ENCODE measurements at places on chromosomes 1 and 21.

GRCh38 chr1:219472596-219472995, 140.3 kb downstream of the ZC3H11B start:
- no peak for DNase-seq

DNA sequence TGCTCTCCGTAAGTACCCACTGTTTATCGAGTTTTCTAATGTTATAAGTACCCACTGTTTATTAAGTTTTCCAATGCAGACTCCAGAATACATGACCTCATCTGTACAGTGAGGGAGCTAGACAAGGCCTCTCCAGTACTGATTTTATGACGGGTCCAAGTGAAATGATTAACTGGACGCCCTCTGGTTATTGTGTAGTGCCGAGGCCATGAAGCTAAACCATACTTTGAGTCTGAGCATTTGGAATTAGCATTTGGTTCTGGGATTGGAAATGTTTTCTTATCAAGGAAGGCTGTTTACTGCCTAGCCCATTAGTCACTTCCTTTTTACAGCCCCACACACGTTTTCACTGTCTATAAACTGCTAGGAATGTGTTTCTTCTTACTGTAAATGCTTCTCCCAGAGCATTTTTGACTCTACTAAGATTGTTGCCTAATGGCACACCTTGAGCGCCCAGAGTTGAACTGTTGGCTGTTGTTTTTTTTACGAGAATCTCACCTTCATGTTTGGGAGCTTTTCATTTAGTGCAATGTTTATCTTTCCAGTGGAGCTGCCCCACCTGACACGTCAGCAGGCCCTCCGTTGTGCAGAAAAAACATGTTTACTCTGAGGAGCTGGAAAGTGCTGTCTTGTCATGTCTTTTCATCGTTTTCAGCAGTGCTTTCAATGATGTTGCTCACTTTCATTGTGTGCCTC, 26.9 kb downstream of the SPATA46 start:
- DNase-seq, result no peak

- no peak for DNase-seq
Measured at GRCh38 chr1:41361495-41362356, 492 bp downstream of the FOXO6 start.

GRCh38 chr21:24278711-24279110, 1328.6 kb downstream of the MRPL39 start:
- DNase-seq, result no peak

- DNase-seq, result no peak
Measured at GRCh38 chr1:168553680-168554553, 10.1 kb upstream of the XCL2 start.

GRCh38 chr1:205108464-205108863, 13.3 kb downstream of the RBBP5 start:
- no peak for DNase-seq

DNA sequence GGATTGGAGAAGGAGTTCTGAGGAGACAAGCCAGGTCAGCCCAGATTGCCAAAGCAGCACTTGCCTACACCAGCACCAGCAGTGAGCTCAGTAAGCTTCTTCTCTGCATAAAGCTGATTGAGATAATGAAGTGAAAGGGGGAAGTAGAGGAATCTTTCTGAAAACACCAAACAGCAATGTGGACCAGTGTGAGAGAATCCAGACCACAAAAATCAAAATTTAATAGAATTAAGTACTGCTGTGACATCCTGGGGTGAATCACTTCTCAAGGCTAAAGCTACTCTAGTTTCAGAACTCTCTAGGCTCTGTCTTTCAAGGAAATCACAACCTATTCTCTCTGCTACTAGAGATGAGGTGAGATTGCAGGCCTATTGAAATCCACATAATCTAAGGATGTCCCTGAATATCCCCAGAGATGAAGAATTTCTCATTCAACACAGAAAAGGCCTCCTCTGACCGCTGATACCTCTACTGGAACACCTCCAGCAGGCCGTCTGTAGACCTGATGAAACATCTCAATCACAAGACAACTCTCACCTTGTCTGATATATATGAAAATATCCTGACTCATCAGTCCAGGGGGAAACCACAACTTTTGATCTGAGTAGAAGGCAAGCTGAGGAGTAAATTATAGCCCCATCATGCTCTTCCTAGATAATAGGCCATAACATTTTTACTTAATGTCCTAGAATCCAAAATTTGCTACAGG, at the start of gene FCRL4:
Gene FCRL4 (minus strand): TSS at position 127 of the 709 bp plus-strand sequence. CDS start 141 bp downstream, outside the sequence.
- no peak for DNase-seq

GRCh38 chr1:245361065-245361464, 206.3 kb downstream of the KIF26B start:
- DNase-seq, result no peak

DNA sequence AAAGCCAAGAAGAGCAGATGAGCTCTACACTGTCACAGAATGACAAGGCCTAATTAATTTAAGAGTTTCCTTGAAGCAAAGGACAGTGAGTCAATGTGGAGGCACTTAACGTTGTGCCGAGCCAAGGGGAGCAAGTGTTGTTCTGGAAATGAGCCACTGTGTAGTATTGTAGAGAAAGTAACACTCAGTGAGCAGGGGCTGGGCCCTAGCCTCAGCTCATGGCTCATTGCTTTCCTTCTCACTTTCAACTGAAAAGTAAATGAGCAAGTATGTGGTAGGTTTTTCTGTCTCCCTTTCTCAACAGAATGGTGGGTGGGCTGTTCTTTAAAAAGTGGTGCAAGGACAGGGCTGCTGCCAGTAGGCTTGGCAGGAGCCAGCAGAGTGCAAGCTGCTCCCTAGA, 11.8 kb upstream of the KIAA0040 start:
- DNase-seq, result no peak

DNA sequence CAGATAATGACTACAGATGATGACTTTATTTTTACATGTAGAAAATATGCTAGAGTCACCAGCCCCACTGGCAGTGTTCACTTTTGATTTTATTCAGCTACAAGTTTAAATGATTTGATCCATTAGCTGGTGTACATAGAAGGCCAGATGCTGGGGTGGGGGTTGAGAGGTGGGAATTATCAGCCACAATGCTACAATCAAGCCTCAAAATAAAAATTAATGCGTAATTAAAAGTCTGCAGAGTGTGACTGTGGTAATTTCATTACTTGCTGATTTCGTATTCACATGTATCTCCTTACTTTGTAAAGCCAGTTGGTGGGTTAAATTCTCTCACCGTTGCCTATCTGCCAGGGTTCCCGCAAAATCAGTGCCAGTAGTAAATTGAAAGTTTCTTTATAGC, 109.3 kb downstream of the GALNT2 start:
- no peak for DNase-seq

DNA sequence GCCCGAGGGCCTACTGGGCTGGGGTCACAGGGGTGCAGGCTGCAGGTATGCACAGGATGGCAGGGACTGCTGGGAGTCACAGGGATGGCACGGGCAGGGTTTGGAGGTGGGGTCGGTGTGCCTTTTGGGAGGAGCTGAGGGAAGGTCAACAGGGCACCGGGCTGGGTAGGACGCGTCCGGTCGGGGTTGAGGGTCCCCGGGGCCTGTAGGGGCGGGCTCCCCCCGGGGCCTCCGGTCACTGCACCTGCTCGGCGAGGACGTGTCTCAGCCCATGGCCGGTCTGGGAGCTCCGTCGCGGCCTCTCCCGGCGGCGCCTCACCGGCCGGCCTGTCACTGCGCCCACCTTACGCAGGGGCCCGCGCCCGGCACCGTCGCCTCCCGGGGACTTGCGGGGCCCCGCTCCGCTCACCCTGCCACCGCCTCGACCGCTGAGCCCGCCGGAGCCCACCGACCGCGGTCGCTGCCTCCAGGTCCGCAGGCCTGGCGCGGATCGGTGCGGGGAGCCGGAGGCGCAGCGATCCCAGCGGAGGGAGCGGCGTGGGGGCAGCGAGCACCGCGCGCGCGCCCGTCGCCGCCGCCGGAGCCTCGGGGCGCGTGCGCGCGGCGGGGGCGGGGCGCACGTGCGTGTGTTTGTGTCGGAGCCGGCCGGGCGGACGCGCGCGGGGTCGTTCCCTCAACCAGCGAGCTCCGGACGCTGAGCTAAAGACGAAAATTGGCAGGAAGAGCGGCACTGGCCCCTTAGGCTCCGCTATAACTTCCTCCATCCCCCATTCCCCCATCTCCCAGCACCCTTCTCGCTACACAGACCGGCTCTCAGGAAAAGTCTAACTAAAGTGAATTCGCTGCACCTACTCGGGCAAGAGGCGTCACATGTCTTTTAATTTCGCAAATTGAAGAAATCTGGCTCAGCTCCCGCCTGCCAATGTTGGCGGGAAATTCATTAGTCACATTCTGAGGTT, at the start of gene AMIGO1:
Gene AMIGO1 (minus strand): TSS at position 552 of the 959 bp plus-strand sequence. CDS start 815 bp downstream, outside the sequence.
- no peak for DNase-seq

DNA sequence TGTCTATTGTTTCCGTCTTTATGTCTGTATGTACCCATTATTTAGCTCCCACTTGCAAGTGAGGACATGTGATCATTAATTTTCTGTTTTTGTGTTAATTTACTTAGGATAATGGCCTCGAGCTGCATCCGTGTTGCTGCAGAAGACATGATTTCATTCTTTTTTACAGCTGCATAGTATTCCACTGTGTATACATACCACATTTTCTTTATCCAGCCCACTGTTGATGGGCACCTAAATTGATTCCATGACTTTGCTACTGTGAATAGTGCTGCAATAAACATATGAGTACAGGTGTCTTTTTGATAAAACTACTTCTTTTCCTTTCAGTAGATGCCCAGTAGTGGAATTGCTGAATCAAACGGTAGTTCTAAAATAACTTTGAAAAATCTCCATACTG, 12.7 kb upstream of the SLAMF1 start:
- no peak for DNase-seq

DNA sequence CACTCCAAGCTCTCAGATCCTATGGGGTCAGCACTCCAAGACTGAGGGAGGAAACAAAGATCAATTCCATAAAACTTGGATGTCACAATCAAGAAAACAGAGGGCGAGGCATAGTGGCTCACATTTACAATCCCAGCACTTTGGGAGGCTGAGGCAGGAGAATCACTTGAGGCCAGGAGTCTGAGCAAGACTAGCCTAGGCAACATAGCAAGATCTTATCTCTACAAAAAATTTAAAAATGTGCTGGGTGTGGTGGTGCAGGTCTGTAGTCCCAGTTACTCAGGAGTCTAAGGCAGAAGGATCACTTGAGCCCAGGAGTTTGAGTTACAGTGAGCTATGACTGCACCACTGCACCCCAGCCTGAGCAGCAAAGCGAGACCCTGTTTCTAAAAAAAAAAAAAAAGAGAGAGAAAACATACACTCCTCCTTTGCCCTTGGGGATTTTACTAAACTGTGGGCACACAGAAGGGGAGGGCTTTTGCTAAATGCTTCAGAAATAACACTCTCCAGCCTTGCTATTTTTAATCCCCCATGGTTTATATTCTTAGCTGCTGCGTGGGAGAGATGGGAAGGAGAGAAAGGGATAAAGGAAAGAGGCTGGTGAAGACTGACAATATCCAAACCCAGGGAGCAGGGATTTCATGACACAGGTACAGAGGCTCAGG, 18.1 kb downstream of the ARHGEF2 start:
- no peak for DNase-seq

DNA sequence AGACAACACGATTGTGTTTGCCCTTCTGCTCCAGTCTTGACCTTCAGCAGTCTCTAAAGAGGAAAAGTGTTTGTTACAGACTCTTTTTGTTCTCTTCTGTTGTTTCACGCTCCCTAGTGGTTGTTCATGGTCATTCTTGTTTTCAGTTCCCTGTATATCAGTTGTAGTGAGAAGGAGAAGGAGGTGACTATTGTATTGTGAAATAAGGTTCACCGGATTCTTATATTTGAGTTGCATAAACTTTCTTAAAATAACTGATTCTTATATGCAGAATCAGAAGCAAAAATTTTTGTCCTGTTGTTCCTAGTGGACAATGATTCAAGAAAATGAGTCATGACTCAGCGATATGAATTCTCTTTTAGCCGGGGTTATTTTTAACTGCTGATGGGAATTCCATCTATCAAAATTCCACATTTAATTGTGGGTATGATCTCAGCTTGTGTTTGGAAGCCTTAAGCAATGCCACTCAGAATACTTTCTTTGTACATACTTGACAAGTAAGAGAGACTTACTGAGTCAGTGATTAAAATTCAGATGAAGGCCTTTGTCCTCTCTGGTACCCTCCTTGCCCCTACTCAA, 152.2 kb downstream of the CLEC20A start:
- peak; percentile 75 for DNase-seq

DNA sequence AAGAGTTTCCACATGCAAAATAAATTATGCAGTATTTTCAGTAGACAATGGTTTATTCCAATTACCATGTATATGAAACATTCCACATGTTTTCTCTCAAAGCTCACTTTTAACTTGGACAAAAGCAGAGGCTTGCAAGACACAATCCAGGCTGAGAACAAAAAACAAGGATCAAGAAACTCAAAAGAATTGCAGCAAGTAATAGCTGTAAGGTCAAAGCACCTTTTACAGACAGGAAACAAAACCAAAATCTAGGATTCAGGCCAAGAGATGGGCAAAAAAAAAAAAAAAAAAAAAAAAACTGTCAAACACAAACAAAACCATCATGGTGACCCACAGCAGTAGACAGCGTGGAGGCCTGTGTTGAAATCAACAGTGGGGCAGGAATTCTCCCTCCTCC, 9.3 kb downstream of the RGS1 start:
- DNase-seq, result no peak

- no peak for DNase-seq
Measured at GRCh38 chr1:117096951-117097408, 24.6 kb downstream of the TRIM45 start.

- DNase-seq, result no peak
Measured at GRCh38 chr1:116920211-116920610, 10.5 kb downstream of the PTGFRN start.

DNA sequence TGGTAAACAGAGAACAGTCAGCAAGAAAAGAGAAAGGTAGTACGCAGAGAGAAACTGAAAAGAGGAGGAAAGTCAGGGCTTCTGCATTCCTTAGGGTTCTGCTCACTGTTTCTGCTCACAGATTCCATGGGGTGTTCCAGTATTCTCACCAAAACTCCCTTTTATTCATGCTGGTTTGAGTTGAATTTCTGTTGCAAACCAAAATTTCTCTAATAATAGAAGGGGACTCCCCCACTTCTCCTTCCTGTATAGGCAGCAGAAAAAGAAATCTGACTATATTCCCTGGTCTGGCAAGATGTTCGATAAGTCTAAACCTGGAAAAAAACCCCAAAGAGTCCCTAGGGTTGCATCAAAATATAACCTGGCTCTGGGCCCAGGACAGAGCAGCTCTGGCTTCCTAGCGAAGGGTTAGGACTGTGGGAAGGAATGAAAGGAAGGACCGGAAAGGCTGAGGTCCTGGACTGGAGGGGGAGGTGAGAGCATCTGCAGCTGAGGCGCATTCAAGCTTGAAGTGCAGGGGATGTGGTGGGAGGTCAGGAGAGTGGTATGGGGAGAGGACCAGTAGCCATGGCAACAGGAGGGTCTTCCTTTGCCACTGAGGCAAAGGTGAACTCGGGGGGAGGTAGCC, 18.8 kb upstream of the RGS16 start:
- no peak for DNase-seq

Data from retinal pigment epithelial cell (primary cell).